Dermis blood vessel endothelial cell (primary cell): ENCODE measurements at places on chromosomes 1 and 21. TPM values are rescaled to one million over a fixed set of nuclear protein-coding genes. Genes with fewer than 3 reads are reported as not detected.

Gene ADAM15
- total RNA-seq, result 289 and 307 TPM in 2 replicates

Gene FMO4
- 0.56 and 2.9 TPM in 2 replicates for total RNA-seq

Gene KLF17
- not detected in 2 replicates for total RNA-seq

Gene FAM78B
- total RNA-seq, result 0.34 and 1.2 TPM in 2 replicates

Gene C1QC
- not detected in 2 replicates for total RNA-seq

Gene SCNM1
- total RNA-seq, result 21.1 and 23.8 TPM in 2 replicates

Gene ANKRD34A
- under 0.01 TPM in 2 replicates for total RNA-seq

Gene C1orf94
- not detected in 2 replicates for total RNA-seq

Gene TMEM201
- total RNA-seq, result 5.8 and 10.3 TPM in 2 replicates

Gene C1QA
- total RNA-seq, result not detected in 2 replicates

Gene IFT25
- total RNA-seq, result 12.6 and 20.8 TPM in 2 replicates

Gene BOLA1
- total RNA-seq, result 10.1 and 12.8 TPM in 2 replicates

Gene OR2L13
- total RNA-seq, result not detected in 2 replicates

Gene LAPTM5
- total RNA-seq, result 23.1 and 39.9 TPM in 2 replicates

Gene LYSMD1
- total RNA-seq, result 3.3 and 5.3 TPM in 2 replicates

Gene NTMT2
- total RNA-seq, result not detected in 2 replicates

Gene SDE2
- 23.9 and 32.5 TPM in 2 replicates for total RNA-seq

Gene CCDC181
- not detected in 2 replicates for total RNA-seq

Gene WDR64
- 0.17 TPM in 1 of 2 replicates, not detected in the other for total RNA-seq

Gene SYT11
- 35.9 and 41.0 TPM in 2 replicates for total RNA-seq

Gene PCSK9
- 0.70 TPM in 1 of 2 replicates, not detected in the other for total RNA-seq

Gene BNIPL
- total RNA-seq, result 0.17 and 0.33 TPM in 2 replicates

Gene RNU1-3
- total RNA-seq, result under 0.01 TPM in 2 replicates

Gene HSPB7
- not detected in 2 replicates for total RNA-seq

Gene TOE1
- 21.6 and 34.7 TPM in 2 replicates for total RNA-seq

Gene NR0B2
- not detected in 2 replicates for total RNA-seq

Gene ARHGAP30
- not detected in 2 replicates for total RNA-seq

Gene L1TD1
- total RNA-seq, result not detected in 2 replicates

Gene TMPRSS3
- 0.05 TPM in 1 of 2 replicates, not detected in the other for total RNA-seq

Gene OLFML3
- 7.3 and 21.5 TPM in 2 replicates for total RNA-seq

Gene RGS2
- 3.0 and 5.1 TPM in 2 replicates for total RNA-seq

Gene TAL1
- 61.1 and 84.5 TPM in 2 replicates for total RNA-seq

Gene TFF3
- 81.9 and 257 TPM in 2 replicates for total RNA-seq

Gene TMEM269
- not detected in 2 replicates for total RNA-seq

Gene LAMB3
- 1.5 and 1.9 TPM in 2 replicates for total RNA-seq

Gene GPR137B
- 6.1 and 10.2 TPM in 2 replicates for total RNA-seq

Gene AXDND1
- total RNA-seq, result 0.34 TPM in 1 of 2 replicates, not detected in the other

Gene PTPRF
- total RNA-seq, result 108 and 353 TPM in 2 replicates

Gene KLHL21
- 25.9 and 31.7 TPM in 2 replicates for total RNA-seq

Gene TENT5C
- 0.51 and 0.98 TPM in 2 replicates for total RNA-seq

Gene ETV3L
- not detected in 2 replicates for total RNA-seq

Gene BARHL2
- not detected in 2 replicates for total RNA-seq

Gene CACNA1S
- total RNA-seq, result not detected in 2 replicates

Gene DCAF8
- total RNA-seq, result 82.1 and 87.3 TPM in 2 replicates

Gene GBP5
- 0.09 and 0.17 TPM in 2 replicates for total RNA-seq

Gene CITED4
- total RNA-seq, result 3.9 and 8.0 TPM in 2 replicates

Gene CDK11A
- 8.5 and 11.7 TPM in 2 replicates for total RNA-seq

Gene RGS16
- total RNA-seq, result 1.2 and 2.0 TPM in 2 replicates

Gene RHOU
- 17.5 and 26.3 TPM in 2 replicates for total RNA-seq

Gene DSCAM
- under 0.01 and 0.19 TPM in 2 replicates for total RNA-seq

Gene LPAR3
- total RNA-seq, result 0.17 TPM in 1 of 2 replicates, not detected in the other

Gene FCRL6
- total RNA-seq, result not detected in 2 replicates

Gene SLC44A3
- total RNA-seq, result 2.9 and 3.0 TPM in 2 replicates

Gene TCP10L
- total RNA-seq, result 0.09 and 0.68 TPM in 2 replicates

Gene A3GALT2
- total RNA-seq, result not detected in 2 replicates

Gene GPR89B
- total RNA-seq, result 11.4 and 16.0 TPM in 2 replicates

Gene TMEM240
- total RNA-seq, result 1.7 and 2.6 TPM in 2 replicates

Gene HSD3B2
- not detected in 2 replicates for total RNA-seq

Gene MEF2D
- total RNA-seq, result 10.7 and 11.6 TPM in 2 replicates
